ENCODE measurements at places on chromosomes 2 and 18.

DNA sequence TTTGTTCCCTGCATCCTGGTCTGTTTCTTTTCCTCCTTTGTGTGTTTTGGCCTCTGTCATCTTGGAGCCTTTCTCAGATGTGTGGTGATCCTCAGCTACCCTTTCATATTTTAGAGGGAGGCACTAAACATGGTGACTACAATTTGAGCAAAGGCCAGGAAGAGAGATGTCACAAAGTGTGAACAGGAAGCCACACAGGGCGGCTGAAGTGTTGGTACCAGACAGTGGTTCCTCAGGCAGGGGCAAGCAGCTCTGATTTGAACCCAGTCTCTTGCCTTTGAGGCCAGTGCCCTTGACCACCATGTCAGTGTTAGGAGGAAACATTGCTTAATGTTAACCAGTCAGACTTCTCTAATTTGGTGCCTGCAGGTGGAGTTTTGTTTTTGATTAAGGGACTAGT is 9.2 kb downstream of the LRRFIP1 start:
- DNase-seq: no peak

DNA sequence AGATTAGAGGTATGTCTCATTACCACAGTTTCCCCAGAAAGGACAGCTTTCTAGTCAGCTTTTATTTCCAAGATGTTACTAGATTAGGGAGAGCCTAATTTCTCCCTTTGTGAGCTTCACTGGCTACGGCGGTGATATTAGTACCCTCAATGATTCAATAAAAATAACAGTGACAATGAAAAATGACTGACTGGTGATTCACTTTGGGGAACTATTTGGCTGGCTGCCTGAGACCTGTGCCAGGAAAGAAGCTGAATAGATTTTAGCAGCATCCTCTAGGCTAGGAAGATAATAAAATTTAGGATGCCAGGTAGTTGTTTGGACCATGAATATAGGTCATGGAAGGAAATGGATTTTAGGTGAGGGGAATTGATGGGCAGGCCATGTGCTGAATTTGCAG is 178.7 kb downstream of the FMNL2 start:
- DNase-seq: no peak

GRCh38 chr2:162919111-162919510 is 80.5 kb upstream of the KCNH7 start:
- no peak for DNase-seq

DNA sequence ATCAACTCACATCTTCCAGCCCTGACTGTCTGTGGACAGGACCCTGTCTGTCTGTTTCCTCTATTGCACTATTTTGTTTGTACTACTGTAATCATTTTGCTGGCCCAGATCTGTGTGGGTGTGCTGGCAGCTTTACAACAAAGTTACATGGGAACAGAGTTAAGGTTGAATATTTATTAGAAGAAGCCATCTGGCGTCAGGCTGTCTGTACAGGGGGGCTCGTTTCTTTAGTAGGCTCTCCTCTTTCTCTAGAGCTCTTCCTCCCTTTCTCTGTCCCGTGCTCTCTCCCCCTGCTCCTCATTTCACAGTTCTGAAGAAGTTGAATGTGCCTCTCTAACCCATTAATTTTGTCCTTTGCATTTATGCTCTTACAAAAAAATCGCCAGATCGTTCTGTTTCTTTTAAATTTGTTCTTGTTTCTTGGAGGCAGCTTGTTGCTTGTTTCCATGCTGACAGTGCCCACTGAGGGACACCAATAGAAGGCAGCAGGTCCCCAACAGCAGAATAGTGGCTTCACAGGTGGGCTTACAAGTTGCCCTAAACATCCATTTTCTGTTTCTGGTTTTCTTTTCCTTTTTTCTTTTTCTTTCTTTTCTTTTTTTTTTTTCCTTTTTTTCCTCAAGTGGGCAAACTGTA is 315.2 kb upstream of the ZEB2 start:
- DNase-seq: no peak

DNA sequence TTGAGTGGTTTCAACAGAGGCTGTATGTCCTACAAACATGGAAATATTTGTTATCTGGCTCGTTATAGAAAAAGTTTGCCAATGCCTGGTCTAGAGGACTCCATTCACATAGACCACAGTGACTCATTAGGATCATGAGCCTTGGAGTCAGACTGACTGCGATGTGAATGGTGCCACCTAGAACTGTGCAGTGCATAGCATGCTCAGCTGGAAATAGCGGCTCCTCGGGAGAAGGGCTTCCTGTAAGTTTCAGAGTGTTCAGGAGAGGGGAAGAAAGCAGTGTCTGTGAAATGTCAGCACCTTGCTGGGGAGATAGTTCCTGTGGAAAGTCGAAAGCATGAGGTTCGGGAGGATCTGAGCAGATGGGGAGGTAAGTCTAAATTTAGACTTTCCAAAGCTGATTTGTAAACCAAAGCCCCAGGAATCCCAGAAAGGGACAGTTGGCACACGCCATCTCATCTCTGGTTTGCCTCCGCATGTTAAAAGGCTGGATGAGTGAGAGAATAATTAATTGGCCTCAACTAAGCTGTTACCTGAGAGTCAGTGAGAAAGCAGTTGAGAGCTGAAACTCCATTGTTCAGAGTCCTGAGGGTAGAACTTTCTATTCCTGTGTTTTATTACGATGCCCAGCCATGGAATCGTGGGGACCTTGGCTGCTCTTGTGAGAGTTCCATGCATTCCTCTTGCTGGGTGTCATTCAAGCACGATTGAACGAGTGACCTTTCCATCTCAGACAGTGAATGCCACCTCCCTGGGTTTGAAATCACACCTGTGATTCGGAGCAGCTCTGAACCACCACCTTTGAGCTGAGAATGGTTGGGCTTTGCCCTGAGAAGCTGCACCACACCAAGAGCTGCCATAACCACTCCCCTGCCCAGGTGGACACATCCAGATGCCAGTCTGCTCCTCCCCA is 99.5 kb downstream of the MAPK4 start:
- DNase-seq: no peak

- DNase-seq: no peak
Observed at GRCh38 chr2:226413498-226414130, 386.0 kb downstream of the IRS1 start.

- no peak for DNase-seq
Observed at GRCh38 chr18:31513189-31513935, 15.4 kb downstream of the DSG2 start.

DNA sequence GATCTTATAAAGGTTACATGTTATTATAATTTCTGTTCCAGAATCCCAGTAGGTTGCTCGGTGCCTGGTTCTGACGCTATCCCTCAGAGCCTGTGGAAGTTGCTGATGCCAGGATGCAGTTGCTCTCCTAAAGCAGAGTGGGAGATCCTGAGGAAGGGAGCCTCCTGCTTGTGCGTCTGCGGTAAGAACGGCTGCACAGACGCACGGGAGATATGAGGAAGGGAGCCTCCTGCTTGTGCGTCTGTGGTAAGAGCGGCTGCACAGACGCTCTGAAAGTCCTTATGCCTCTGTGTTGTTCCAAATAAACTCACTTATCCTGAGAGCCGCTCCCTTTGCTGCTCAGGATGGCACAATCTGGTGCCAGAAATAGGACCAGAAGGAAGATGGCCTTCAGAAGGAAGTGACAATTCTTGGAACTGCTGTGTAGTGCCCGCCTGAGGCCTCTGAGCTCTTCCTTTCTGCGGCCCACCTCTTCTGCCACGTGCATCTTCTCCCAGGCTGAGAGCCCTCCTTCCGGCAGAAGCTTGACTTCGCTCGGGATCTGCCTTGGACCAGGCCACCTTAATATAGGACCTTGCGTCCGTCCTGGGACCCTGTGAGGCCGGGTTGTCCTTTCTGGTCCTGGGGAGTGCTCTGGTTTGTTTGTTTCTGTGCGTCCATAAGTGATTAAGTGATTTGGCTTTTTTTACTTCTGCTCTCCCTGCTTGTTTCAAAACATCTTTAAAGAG is 89.5 kb downstream of the RTP5 start:
- DNase-seq: no peak
